ENCODE measurements at places on chromosomes 2 and 18.
A peak's percentile ranks its signal among the peaks of the same experiment; 100 is the strongest.

- DNase-seq, result peak; percentile 6
Measured at GRCh38 chr2:144237108-144237507, 282.8 kb downstream of the ZEB2 start.

- no peak for DNase-seq
Measured at GRCh38 chr2:28477087-28477486, 18.8 kb upstream of the PLB1 start.

GRCh38 chr2:191312662-191313061, 67.5 kb downstream of the MYO1B start:
- no peak for DNase-seq

DNA sequence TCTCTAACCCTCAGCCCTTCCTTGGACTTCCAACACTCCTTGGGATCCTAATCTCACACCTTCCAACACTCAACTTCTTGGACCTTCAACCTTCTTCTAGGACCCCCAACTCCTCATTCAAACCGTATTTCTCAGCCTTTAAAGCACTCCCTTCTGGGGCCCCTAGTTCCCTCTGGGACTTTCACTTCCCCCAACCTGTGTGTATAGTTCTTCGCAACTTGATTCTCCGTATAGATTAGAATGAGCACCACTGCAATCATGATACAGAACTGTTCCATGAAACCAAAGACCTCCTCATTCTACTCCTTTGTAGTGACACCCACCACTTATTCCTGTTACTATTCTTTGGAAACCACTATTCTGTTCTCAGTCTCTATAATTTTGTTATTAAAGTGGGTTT, 62.0 kb upstream of the NFU1 start:
- no peak for DNase-seq

GRCh38 chr2:228917220-228917619, 353.9 kb downstream of the PID1 start:
- DNase-seq, result no peak

DNA sequence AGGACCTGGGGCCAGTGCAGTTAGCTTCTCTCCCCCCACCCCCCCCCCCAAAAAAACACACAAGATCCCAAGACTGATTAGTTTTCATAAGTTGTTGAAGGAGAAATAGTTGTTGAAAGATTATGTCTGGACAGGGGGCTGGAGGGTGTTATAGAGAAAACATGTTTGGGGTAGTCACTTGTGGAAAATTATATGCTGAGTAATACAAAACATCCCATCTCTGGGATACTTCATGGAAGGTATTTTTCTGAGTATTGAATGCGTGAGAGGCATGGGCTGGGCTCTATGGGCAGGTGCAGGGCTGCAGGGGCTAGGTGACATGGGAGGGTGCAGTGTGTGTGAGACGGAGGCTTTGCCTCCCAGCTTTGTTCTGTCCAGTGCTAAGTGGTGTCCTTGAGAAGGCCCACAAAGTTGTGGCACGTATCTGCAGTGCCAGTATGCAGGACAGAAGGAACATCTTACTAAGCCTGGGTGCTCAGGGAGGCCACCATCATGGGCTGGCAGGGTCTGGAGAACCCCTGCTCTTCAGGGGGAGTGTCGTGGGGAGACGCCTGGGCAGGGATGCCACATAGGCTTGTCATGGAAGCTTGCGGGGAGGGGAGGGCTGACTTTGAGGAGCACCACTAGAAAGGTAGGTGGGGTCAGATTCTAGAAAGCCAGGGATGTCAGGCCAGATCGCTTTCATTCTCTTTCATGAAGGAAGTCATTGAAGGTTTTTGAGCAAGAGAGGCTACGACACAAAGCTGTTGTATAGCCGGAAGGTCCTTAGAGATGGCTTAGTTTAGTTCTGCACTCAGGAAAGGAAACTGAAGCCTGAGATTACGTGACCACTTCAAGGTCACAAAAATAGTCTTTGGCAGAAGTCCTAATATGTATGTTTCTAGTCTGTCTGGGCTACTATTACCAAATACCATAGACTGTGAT, 232.0 kb downstream of the LDLRAD4 start:
- DNase-seq, result no peak

DNA sequence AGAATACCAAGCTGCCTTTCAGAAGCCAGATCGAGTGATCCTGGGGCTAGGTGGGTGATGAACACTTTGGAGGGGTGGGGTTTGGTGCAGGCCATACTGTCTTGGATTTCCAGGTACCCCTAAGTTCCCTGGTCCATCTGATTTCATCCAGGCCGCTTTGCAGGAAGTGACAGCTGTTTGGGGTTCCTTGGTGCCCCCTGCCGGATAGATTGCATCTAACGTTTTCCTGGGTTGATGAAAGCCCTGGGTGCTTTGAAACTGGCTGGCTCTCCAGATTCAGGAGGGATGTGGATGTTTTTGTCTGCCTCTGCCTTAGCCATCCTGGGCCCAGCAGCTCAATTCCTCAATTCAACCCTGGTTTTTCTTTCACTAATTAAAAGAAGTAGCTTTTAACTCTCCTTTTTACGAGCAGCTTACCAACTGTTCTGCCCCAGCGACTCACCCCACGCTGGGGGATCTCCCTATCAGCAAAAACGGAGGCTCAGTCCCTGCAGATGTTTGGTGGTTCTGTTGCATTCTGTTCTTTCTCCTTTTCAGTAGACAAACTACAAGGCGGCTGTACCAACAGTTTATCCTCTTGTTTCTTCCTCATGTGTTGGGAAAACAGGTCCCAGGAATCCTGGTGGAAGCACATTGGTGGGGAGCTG, 37.1 kb downstream of the ARHGEF4 start:
- DNase-seq, result peak; percentile 58

GRCh38 chr2:28601616-28602015, 105.8 kb downstream of the PLB1 start:
- no peak for DNase-seq

DNA sequence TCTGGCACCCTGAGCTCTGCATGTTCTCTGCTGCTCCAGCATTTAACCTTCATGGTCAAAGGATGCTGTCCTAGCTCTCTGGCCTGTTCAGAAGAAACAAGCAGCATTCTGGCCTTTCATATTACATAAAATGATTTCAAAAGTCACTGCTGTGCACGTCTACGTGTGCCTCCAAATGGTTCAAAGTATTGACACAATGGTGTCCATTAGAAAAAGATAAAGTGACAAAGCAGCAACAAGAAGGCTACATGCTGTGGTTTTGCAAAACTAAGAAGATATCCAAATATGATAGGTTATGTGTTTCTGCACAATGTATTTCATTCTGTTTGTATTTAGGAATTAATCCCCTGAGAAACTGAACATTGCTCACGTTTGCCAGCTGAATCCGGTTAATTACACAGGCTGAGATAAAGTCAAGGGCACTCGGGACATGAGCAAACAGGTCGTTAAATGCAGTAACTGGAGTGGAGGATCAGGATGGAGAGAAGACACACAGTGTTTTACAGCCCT, 258.5 kb downstream of the DOK6 start:
- DNase-seq, result no peak

DNA sequence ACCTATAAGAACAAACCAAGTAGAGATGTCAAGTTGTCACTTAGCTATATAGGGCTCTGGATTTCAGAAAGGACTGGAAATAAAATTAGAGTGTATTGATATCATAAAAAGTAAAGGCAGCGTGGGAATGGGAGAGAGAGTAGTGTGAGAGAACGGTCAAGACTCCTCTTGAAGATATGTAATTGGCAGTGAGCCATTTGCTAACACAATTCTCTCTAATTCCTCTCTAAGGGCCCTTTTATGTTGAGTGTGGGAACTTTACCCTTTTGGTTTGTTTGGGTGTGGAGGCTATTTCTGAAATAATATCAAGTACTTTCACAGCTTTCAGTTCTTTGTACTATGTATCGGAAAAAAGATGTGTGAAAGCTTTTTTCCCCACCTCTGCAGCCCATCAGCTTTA, 196.8 kb downstream of the LRRTM4 start:
- no peak for DNase-seq

GRCh38 chr2:71256421-71256820, 29.5 kb upstream of the PAIP2B start:
- DNase-seq, result no peak

DNA sequence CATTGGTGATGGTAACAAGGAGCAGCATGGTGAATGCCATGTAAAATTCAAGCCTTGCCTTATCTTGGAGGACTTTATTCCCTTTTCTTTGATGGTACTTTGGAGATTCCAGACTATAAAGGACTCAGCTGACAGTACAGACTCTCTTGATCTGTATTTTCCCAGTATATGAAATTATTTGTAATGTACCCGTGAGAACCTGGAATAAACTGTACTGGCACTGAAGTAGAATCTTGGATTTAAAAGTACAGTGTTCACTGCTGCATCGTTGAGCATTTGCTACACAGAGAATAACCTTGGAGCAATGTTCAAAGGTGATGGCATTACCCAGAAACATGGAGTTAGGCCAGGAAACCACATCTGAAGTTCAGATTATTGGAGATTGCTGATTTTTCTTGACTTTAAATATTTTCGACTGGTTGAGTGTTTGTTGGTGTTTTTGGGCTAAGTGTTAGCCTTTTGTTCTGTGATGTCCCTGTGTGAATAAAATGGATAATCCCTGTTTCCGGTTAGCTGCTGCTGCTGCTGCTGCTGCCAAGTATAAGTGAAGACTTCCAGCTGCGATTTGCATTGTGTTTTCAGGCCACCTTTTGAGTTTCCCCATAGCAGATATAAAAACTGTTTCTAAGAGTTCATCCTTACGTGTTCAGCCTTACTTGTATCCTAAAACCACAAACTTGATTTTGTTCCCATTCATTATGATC, 122.0 kb downstream of the SPTBN1 start:
- no peak for DNase-seq

DNA sequence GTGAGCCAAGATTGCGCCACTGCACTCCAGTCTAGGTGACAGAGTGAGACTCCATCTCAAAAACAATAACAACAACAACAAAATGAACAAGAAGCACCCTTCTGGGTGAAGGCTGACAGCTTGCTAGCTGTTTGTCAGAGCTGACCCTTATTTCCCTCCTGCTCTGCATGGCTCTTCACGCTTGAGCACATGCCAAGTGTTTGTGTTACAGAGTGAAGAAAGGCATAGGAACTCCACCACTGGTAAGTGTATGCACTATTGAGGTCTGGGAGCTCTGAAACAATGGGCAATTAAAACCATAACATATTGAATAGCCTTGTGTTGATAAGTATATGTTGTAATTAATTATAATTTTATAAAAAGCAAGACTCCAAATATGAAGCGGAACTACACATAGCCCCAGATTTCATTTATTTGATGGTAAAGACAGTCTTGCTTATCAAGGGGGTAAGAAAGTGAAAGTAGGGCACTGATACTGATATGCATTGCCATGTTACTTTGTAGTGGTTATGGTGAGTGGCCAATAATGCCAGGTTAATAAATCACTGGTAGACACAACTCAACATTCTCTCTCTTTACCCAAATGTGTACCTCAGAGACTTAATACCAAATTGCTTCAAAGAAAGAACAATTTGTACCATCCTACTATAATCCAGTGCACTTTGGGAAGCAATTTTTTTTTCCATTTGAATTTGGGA, 163.4 kb downstream of the VWC2L start:
- DNase-seq, result no peak

DNA sequence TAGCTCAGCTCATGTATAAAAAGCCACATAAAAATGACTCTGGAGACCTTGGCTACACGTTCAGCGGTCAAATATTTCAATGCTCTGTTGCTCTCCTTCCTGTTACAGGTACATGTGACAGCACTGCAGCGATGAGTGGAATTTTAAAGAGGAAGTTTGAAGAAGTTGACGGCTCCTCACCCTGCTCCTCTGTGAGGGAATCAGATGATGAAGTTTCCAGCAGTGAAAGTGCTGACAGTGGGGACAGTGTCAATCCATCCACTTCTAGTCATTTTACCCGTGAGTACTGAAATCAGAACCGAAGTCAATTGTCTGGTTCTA, 125.4 kb downstream of the CSRNP3 start:
- no peak for DNase-seq
